ENCODE measurements at places on chromosomes 6 and 20.

- DNase-seq: peak; percentile 66
These were observed 4.3 kb downstream of the VSX1 start for GRCh38 chr20:25077610-25078169.

DNA sequence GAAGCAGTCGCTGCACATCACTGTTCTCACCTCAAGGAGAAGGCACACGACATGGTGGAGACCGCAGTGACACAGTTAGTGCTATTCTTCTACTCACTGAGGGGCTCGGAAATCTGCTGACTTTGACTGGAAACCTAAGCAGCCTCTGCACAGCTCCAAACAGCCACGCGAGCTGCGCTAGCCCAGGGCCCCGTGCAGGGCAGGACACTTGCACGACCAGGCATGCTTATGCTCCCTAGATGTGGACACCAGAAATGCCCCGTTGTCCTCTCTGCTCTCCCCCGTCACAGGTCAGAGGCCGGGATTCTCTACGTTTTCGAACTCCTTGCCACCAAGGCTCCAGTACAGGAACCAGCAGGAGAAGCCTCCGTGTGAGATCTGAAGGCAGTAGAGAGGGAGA, 201.1 kb downstream of the WDR27 start:
- no peak for DNase-seq

DNA sequence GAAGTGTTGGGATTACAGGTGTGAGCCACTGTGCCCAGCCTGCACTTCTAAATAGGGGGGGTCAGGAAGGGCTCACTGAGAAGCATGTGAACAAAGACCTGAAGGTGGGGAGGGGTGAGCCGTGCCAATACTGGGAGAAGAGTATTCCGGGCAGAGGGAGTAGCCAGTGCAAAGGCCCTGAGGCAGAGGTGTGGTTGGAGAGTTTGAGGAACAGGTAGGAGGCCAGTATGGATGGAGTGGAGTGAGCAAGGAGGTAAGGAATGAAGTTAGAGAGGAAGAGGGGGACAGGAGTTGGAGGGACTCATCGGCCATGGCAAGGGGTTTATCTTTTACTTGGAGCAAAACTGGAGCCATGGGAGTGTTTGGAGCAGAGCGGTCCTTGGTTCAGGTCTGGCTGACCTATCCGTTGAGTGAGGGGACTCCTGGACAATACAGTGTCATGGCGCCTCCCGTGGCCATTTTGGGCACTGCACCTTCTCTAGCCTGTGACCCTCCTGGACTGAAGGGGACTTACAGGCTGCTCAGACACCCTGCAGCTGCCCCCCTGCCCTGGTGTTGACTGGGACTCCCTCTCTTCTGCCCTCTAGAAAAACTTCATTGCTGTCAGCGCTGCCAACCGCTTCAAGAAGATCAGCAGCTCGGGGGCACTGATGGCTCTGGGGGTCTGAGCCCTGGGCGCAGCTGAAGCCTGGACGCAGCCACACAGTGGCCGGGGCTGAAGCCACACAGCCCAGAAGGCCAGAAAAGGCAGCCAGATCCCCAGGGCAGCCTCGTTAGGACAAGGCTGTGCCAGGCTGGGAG, 12.1 kb downstream of the FOXS1 start:
- DNase-seq: peak; percentile 78

- DNase-seq: no peak
These were observed 100.0 kb upstream of the MAN1A1 start for GRCh38 chr6:119449331-119450156.

DNA sequence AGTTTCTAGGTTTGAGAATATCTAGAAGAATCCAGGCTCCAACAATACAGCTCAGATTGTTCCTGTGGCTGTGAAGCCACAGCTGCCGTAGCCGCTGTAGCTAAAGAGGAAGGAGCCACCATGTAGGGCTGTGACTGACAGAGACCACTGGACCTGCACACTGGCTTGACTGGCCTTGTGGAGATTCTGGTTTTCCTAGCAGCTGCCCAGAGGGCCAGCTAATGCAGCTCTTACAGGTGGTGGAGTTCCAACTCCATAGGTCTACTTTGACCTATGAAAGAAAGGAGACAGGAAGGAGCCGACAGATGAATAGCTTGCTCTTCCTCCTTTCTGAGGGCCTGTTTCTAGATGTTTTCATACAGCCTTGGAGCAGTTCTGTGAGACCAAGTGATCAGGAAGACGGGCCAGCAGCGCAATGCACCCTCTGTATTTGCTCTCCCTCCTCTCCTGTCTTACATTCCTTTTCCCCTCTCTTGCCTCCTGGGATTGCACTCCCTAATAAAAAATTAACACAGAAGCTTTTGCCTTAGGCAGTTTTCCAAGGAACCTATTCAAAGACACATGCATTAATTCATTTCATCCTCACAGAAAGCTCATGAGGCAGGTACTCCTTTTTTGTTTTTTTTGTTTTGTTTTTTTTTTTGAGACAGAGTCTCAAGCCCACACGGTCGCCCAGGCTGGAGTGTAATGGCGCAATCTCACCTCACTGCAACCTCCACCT, 51.8 kb upstream of the MYB start:
- DNase-seq: no peak

DNA sequence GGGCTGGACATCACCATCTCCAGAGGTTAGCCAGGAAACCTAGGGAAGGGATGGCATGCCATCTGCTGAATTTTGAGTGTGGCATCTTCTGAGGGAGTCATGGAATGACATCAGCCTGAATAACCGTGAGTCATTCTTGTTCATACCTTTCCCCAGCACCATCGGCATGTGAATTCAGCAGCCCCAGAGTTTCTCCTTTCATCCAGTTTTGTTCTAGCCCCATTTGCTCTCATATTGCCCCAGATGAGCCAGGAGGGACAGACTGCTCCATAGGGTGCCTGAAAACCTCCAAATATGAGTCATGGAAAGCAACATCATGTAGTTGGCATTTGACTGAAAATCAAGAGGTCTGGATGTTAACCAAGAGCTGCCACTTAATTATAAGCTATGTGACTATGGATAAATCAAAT, 219.2 kb upstream of the SGK1 start:
- no peak for DNase-seq

DNA sequence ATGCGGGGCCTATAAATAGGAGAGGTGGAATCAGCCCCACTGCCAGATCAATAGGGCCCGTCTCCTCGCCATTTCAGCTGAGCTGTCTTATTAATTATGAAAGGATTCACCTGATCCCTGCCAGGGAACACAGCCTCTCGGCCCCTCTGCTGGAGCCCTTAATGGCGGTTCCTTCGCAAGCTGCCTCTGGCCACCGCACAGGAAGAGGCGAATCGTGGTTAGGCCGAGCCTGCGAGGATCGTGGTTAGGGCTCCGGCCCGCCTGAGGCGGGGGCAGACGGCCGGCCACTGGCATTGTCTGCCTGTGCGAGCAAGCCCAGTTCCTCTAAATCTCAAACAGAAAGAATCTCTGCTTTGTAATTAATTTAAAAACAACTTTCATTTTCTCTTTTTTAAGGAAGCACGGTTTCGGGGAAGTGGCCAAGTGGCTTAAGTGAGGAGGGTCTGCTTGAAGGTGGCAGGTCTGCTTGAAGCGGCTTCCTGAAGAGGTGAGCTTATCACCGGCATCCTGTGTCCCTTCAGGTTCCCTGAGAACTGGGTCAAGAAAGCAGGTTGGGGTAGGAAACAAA, 9.2 kb downstream of the NRN1 start:
- no peak for DNase-seq

DNA sequence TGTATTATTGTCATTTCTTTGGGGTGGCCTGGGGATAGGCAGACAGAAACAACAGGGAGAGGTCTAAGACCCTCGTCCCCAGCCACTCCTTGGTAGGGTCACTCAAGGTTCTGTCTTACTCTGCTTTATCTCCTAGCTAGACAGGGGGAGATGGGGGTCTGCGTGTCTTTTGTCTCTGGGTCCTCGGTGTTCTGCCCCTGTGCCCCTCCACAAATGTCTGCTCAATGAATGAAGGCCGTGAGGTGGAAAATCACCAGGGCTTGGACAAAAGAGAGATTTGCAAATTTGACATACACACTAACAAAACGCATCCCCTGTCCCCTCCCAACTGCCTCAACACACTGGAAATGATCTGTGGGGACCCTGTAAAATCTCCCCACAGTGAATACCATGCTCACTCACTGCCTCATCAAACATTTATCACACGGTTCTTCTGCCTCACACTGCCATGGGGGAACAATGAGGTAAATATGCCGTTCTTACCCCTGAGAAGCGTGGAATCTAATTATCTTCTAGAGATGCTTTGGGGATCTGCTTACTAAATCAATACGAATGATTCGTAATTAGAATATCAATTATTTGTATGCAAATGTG, 13.2 kb upstream of the VAPB start:
- no peak for DNase-seq

DNA sequence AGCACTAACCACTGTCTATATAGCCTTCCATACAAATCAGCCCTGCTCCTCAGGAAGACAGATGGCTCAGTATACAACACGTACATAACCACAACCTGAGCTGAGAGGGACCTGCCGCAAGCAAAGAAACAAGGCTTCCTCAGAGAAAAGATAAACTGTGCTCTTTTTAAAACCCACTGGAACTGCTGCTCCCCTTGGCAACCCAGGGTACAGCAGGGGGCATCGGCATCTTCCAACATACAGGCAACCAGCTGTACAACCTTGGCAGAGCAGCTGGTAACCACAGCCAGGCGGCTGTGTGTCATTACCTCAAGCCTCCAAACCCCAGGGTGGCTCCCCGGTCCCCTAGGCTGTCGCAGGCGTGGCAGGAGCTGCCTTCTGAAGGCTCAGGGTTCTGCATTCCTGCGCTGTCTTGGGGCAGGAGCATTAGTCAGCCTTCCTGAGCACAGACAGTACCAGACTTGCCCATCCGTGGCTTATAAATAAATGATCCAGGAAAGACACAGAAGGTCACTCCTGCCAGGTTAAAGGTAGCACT, 249.5 kb downstream of the ADGRG6 start:
- no peak for DNase-seq

DNA sequence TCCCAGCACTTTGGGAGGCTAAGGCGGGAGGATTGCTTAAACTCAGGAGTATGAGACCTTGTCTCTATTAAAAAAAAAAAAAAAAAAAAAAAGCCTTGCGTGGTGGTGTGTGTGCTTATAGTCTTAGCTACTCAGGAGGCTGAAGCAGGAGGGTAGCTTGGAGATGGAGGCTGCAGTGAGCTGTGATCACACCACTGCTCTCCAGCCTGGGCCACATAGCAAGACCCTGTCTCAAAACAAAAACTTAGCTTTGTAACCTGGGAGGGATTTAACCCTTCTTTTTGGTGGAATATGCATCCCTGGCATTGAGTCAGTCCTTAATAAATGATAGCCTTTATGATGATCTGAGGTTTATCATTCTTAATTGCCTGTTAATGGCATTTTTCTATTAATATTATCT, 12.8 kb downstream of the ASXL1 start:
- DNase-seq: no peak

GRCh38 chr6:105714846-105715245, 312.0 kb upstream of the PREP start:
- DNase-seq: no peak

DNA sequence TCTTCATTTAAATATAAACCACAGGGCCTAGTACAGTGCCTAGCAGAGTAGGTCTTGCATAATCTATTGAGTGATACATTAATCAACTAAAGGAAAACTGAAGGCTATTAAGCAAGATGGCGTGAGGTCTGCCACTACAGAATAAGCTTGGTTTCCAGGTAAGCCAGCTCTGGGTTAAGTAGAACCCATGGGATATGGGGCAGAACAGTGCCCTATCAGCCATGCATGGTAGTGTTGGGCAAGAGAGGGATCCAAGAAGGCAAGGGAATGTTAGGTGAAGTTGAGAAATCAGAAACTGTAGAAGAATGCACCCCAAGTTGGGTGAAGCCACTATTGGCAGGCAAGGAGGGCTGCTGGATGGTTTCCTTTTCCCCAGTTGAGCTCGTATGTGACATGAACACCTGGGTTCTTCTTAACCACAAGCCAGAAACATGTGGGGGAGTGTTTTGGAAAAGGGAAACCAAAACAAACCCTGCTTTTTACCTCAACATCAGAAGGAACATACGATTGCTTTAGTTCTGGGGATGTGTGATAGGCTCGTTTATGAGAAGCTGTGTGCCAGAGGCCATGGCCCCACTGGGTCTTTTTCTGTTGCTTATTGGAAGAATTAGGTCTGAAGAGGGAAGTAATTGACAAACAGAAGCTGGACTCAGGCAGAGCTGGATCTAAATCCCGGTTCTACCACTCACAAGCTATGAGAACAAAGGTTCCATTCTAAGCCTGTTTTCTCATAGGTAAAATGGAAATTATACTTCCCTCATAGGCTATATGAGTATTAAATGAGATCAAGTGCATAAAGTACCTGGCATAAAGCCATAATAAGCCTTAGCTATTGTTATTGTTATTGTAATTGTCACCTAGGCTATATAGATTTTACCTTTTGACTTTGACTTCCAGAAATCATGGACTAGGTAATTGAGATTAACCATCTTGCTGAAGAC, 33.5 kb downstream of the NEDD9 start:
- DNase-seq: no peak

All from testis (tissue), 5 donors.